ENCODE measurements at places on chromosomes 2 and 18.

DNA sequence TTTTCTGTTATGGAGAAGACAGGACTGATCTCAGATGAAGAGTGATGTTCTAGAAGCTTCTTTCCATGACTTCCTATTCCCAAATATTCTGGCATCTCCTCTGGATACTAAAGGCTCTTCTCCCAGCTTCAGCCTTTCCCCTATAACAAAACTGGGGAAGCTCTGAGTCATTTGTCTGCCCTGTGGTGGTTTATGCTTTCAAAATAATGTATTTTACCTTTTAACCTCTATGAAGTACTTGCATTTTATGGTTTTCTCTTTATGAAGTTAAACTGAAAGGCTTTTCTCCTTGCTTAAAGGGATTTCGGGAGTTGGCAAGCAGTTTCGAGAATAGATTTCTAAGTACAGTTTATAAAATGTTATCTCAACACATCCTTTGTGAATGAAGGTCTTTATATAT, 104.4 kb downstream of the TANC1 start:
- no peak for DNase-seq

GRCh38 chr2:3954261-3954660, 250.9 kb downstream of the DCDC2C start:
- DNase-seq = no peak

DNA sequence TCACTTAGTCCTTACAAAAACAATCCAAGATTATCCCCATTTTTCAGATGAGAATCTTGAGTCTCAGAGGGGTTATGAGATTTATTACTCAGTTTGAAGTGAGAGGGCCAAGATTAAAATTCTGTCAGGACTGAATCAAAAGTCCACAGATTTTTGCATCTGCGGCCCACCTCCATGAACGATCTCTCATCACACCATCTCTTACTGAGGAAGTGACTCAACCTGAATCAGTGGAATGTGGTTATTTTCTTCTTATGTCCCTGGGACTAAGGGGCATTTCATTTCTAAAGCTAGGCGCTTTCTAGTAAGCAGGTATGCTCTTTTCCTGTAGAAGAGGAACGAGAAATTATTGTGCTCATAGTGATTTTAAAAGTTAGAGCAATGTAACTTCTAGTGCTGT, 360.3 kb upstream of the SPHKAP start:
- DNase-seq = no peak

DNA sequence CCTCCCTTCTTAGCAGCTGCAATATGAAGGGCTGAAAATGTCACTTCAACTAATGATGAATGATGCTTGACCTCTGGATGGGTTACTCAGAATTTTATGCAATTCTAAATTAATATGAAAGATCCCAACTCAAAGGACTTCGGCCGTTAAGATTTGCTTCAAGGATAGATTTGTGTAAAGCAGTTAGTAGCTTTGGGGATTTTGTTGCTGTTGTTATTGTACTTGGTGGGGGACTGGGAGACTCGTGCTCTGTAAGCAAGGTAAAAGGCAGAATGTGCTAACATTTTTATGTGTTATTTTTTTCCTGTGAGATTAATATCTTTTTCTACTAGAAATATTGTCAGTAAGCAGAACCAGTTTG, 478.8 kb downstream of the ARHGAP15 start:
- DNase-seq = no peak

DNA sequence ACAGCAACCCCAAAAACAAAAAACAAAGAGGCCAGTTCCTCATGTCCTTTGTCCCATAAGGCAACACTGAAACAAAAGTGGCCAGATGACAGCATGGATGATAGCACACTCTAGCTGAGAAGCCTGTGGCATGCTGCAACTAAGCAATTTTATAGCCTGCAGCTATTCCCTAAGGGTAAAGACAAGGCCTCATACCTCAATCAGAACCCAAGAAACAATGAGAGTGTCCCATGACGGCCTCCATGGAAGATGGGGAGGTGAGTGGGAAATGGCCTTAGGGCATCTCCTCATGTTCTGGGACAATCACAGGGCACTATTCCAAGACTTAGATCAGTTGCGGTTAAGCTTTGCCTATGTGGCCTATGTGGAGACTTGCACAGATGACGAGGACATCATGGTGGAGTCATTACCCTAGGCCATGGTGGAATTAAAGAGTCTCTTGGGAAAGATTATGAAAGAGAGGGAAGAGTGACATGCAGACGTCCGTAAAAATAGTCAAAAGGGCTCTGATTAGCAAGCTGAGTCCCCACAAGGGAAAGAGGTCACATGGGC, 103.1 kb downstream of the INO80D start:
- DNase-seq = no peak

- DNase-seq = no peak
Measured at GRCh38 chr2:37599688-37600525, 71.5 kb downstream of the CDC42EP3 start.

GRCh38 chr2:41735476-41735875, 312.3 kb upstream of the PKDCC start:
- no peak for DNase-seq

- DNase-seq = no peak
Measured at GRCh38 chr18:14930076-14930475, 182.1 kb downstream of the ANKRD30B start.

- DNase-seq = no peak
Measured at GRCh38 chr18:6368017-6368416, 46.7 kb downstream of the L3MBTL4 start.

GRCh38 chr18:26267357-26267930, 41.2 kb downstream of the TAF4B start:
- DNase-seq = no peak

- no peak for DNase-seq
Measured at GRCh38 chr2:196103626-196104025, 35.0 kb upstream of the DNAH7 start.

GRCh38 chr2:51881673-51882072, 849.7 kb upstream of the NRXN1 start:
- no peak for DNase-seq

DNA sequence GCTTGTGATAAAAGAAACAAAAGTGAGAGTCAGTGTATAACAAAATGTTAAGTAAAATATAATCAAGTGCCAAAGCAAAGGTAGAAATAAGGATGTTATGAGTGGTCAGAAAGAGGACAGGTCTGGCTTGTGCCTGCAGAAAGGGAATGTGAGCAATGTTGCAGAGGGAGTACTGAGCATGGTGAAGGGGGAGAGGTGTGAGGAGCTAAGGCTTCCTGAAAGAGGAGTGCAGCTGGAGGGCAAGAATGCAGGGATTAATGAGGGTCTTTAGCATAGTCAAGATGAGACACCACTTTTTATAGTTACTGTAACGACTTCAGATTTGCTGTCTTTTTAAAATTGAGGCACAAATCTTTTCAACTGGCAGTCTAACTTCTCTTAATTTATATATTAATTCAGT, 22.0 kb upstream of the FIGN start:
- no peak for DNase-seq

DNA sequence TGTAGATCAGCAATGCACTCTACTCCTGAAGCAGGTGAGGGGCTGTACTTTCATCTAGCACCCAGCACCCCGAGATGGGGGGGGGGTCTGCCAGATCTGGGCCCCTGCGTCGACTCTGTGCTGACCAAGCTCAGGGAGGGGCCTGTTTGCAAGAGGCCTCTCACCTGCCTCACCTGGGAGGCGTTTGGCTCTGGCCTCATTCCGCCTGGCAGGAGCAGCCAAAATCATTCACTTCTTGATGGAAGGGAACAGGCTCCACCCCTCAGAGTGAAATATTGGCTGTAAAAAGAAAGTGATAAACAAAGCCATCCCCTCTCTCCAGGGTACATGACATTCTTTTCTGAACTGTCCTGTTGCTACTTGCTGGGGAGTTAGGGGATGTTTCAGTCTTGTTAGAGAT, 10.7 kb upstream of the IL1R2 start:
- DNase-seq = no peak

- peak; percentile 34 for DNase-seq
Measured at GRCh38 chr2:96527286-96528005, 9.1 kb upstream of the ARID5A start.

GRCh38 chr18:3616142-3616541, 166.2 kb downstream of the TGIF1 start:
- no peak for DNase-seq

GRCh38 chr18:79900610-79901570, 50.6 kb downstream of the SLC66A2 start:
- DNase-seq = no peak

DNA sequence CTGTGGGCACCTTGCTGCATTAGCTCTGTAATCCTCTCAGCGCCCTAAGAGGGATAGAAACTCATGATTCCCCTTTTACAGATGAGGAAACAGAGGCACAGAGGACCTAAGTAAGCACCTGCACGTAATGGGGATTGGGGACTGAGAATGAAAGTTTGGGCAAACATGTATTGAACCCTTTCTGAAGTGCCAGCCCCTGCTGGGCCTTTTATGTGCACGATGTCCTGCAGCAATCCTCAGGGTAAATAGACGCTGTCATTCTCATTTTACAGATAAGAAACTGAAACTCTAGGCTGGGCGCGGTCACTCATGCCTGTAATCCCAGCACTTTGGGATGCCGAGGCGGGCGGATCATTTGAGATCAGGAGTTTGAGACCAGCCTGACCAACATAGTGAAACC, 117.4 kb downstream of the STPG4 start:
- no peak for DNase-seq
